Fibroblast of skin of left quadriceps (primary cell): ENCODE measurements at places on chromosomes 5 and 9.

DNA sequence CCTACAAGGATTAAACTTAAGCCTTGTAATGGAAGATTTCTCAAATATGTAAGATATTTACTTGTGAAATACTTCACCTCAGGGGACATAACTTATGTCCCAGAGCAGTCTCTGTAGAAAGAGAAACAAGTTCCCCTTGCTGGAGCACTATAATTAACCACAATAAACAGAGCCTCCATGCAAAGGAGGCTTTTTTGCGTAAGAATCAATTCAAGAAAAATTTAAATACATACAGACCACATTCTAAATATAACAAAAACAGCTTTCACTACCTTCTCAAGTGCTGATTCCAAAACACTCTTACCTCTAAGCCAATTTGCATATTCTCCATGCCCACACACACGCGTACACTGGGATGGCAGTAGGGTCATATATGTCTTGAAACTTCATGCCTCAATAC is 30.7 kb upstream of the CCNB1 start:
- no peak for DNase-seq

GRCh38 chr5:40676613-40677343 is 2.9 kb upstream of the PTGER4 start:
- peak; percentile 49 for DNase-seq

DNA sequence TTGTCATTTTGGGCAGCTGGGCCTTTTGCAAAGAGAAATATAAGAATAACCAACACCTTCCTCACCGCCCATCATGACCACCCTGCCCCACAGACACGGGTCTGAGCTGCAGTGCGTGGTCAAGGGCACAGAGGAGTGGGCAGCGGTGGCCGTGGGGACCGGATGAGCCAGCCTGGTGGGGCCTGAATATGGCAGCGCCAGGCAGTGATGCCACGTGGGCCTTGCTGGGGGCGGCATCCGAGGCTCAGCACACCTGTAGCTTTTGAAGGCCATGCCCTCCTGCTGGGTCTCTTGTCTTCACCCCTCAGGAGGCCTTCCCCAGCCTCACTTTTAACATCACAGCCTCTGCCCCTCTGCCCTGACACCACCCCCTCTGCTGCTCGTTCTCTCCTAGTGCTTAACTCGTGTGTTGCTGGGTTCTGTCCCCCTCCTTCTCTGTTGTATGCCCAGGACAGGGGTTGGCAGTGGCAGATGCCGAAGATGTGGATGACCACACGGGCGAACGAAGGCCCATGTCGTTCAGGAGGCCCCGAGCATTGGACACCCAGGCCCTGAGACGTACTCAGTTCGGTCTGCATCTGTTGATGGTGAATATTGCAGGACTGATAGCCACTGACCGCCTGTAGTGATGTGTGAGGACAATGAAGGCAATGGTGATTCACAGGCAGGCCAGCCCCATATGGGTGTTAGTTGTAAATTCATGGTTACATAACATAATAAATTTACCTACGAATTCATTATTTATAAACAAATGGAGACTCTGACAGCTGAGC is 46.0 kb downstream of the AHRR start:
- no peak for DNase-seq

DNA sequence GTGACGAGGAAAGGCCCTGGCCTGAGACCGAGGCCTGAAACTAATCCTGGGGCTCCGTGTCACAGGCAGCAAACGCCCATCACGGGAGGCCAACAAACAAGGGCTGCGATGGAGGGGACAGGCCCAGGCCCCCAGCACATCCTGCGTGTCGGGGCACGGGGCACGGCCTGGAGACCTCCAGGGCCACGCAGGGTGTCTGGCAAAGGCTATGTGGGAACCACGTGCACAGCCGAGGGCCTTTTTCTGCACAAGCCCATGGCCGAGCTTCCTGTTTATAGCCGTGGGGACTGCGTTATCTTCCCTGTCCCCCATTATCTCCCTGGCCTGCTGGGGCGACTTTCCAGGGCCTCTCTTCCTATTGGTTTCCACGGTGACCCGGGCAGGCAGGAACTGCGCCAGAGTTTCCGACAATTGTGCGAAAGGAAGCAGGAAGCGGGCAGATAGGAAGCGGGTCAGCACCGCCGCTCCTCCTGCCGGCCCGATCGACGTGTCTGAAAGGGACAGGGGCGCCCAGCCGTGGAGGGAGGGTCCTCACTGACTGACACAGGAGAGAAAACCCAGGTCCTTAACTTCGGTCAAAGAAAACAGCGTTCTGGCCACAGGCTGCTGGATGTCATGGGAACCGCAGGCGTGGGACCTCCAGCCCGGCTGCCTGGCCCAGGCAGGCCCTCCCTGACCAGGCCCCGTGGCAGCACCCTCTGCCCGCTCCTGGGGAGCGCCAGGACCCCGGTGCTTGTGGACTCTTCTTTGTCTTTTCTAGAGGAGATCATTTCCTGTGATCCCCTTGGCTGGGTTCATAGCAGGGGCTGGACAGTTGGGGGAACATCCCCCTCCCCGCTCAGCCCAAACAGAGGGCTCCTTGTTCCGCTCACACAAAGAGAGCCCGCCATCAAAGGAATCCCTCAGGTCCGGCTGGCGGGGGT is 29.1 kb upstream of the SEC16A start:
- no peak for DNase-seq

DNA sequence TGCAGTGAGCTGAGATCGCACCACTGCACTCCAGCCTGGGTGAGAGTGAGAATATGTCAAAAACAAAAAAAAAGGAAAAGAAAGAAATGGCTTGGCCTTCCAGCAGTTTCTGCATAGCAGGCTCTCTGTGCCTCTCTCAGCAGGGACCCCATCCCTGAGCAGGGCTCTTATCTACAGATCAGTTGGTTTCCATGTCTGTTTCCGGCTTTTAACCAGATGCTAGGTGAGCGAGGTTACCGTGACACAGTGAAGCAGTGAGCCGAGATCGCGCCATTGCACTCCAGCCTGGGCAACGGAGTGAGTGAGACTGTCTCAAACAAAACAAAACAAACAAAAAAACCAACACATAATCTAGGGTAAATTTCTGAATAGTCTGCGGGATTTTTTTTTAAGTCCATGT is 51.4 kb downstream of the COL5A1 start:
- no peak for DNase-seq
